Smooth muscle cell of bladder (primary cell): ENCODE measurements at places on chromosomes 2 and 18. TPM values are rescaled to one million over a fixed set of nuclear protein-coding genes. Genes with fewer than 3 reads are reported as not detected.

PLCL1 gene
- 1.1 and 2.2 TPM in 2 replicates for total RNA-seq

PREB gene
- 49.1 and 56.2 TPM in 2 replicates for total RNA-seq

IL18R1 gene
- 0.85 and 1.5 TPM in 2 replicates for total RNA-seq

ABHD1 gene
- total RNA-seq = not detected in 2 replicates

IL36A gene
- not detected in 2 replicates for total RNA-seq

TMEM37 gene
- total RNA-seq = 0.37 and 0.57 TPM in 2 replicates

GNAL gene
- 0.65 and 0.71 TPM in 2 replicates for total RNA-seq

SF3B6 gene
- total RNA-seq = 127 and 139 TPM in 2 replicates

ALK gene
- under 0.01 TPM in 2 replicates for total RNA-seq

ZNF516 gene
- total RNA-seq = 20.8 and 22.9 TPM in 2 replicates

LIPG gene
- total RNA-seq = 12.4 and 19.8 TPM in 2 replicates

VIL1 gene
- total RNA-seq = not detected in 2 replicates

SLC14A1 gene
- total RNA-seq = 27.6 and 39.7 TPM in 2 replicates

KLHL30 gene
- 0.46 and 0.57 TPM in 2 replicates for total RNA-seq

NEU2 gene
- not detected in 2 replicates for total RNA-seq

ANKRD62 gene
- total RNA-seq = not detected in 2 replicates

MC4R gene
- not detected in 2 replicates for total RNA-seq

RNU2-63P gene
- 325 TPM in 1 of 2 replicates, not detected in the other for total RNA-seq

AKAIN1 gene
- not detected in 2 replicates for total RNA-seq

KIF5C gene
- total RNA-seq = under 0.01 and 0.09 TPM in 2 replicates

REG3A gene
- total RNA-seq = not detected in 2 replicates

PAIP2B gene
- total RNA-seq = 0.85 and 0.92 TPM in 2 replicates

MFF gene
- 78.4 and 89.6 TPM in 2 replicates for total RNA-seq

ZNF521 gene
- 25.0 and 37.3 TPM in 2 replicates for total RNA-seq

DSG2 gene
- 2.3 and 23.3 TPM in 2 replicates for total RNA-seq

SYT4 gene
- total RNA-seq = not detected in 2 replicates

EML6 gene
- total RNA-seq = 1.8 and 5.5 TPM in 2 replicates

CABYR gene
- total RNA-seq = 3.6 and 4.2 TPM in 2 replicates

DHX57 gene
- total RNA-seq = 20.3 and 21.6 TPM in 2 replicates

RTP5 gene
- total RNA-seq = not detected in 2 replicates

GPR39 gene
- total RNA-seq = 0.28 TPM in 2 replicates

BIRC6 gene
- total RNA-seq = 154 TPM in 2 replicates

RAMP1 gene
- total RNA-seq = 10.1 and 10.5 TPM in 2 replicates

LRRTM4 gene
- 0.09 TPM in 1 of 2 replicates, not detected in the other for total RNA-seq

LOXHD1 gene
- under 0.01 TPM in 1 of 2 replicates, not detected in the other for total RNA-seq

FAM237A gene
- not detected in 2 replicates for total RNA-seq

MYO7B gene
- total RNA-seq = not detected in 2 replicates

CNNM3 gene
- 4.6 and 7.0 TPM in 2 replicates for total RNA-seq

TUBA4B gene
- not detected in 2 replicates for total RNA-seq

POMC gene
- 0.57 and 2.8 TPM in 2 replicates for total RNA-seq

SRD5A2 gene
- total RNA-seq = not detected in 2 replicates

CUL3 gene
- 52.8 and 60.8 TPM in 2 replicates for total RNA-seq

NRP2 gene
- total RNA-seq = 65.8 and 155 TPM in 2 replicates

PDE1A gene
- 27.2 and 42.4 TPM in 2 replicates for total RNA-seq

APOB gene
- total RNA-seq = under 0.01 TPM in 2 replicates

ARHGAP25 gene
- 0.14 and 0.28 TPM in 2 replicates for total RNA-seq

ITPRIPL1 gene
- 0.43 and 0.74 TPM in 2 replicates for total RNA-seq

CD207 gene
- not detected in 2 replicates for total RNA-seq

PTPRN gene
- total RNA-seq = 6.4 and 57.0 TPM in 2 replicates

FLACC1 gene
- total RNA-seq = 0.28 and 0.74 TPM in 2 replicates

XDH gene
- 0.14 TPM in 1 of 2 replicates, not detected in the other for total RNA-seq
